ENCODE measurements at places on chromosomes 12 and 14.

DNA sequence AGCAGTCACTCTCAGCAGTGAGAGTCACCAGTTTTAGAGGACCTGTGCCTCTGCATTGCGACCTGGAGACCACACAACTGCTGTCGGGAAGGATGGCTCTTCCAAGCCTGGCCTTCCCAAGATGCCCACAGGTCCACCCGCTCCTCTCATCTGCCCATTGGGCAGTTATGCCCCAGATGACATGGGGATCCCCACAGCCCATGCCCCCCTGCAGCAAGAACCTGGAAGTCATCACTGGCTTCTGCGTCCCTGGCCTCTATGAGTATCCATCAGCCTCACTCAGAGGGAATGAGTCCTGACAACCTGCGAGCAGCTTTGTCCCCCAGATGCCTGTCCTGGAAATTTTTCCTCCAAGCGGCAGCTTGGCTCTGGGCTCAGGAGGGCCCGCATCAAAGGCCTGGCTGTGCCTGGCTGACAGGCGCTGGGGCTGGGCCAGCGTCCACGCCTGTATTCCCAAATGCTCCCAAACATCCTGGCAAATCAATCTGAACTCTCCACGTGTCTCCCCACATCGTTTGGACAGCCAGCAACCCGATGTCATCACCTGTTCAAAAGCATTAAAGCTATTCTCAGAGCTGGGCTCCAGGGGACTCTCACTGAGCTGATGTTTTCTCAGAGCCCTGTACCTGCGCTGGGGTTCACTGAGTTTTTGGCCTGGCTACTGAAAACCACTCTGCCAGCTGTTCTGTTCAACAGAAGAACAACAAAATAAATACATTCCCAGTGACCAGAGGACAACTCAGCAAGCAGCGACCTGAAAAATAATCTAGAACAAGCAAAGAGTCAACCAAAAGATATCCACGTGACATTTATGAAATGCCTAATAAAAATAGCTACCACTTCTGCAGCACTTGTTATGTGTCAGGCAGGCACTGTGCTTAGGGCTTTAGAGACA lies 57.8 kb downstream of the CLMN start:
- no peak for DNase-seq

DNA sequence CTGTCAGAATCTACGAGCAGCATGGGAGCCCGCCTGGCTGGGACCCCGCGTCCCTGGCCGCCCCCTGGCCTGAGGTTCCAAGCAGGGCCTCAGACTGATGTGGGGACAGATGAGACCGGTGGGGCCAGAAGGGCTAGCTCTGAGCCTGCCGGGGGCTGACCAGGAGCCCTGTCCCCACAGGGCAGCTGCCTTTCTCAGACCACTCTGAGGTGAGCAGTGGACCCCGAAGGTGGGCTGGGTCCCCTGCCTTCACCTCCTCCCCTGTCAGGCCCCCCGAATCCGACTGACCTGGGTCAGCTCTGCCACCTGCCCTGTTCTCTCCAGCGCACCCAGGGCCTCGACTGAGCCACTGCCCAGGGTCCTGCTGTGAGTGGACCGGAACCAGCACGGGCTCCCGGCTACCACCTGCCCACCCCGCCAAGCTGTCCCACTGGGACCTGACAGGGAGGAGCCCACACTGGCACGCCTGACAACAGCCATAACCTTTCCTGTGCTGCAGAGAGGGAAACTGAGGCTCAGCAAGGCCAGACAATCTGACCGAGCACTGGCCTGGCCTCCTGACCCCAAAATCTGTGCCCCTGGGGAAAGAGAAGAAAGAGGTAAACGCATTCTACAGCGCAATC lies 29.7 kb upstream of the TMEM179 start:
- DNase-seq = no peak

- DNase-seq = no peak
Observed at GRCh38 chr14:102893452-102893851, 29.0 kb upstream of the AMN start.

- DNase-seq = no peak
Observed at GRCh38 chr14:43438056-43438455, 1069.0 kb downstream of the FSCB start.

DNA sequence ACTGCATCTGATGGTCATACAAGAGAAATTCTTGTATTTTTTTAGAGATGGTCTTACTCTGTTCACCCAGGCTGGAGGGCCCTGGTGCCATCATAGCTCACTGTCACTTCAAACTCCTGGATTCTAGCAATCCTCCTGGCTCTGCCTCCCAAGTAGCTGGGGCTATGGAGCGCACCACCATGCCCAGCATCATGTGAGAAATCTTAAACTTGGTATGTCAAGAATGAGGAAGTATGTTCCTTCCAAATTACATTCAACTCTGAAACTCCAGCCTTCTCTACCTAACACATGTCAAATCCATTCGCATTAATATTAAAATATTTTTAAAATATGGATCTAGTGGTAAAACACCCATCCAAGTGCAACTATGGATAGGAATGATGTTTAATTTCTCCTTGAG lies 27.5 kb upstream of the CDKN3 start:
- DNase-seq = no peak

- DNase-seq = no peak
Observed at GRCh38 chr12:125734137-125734536, 668.9 kb downstream of the AACS start.

DNA sequence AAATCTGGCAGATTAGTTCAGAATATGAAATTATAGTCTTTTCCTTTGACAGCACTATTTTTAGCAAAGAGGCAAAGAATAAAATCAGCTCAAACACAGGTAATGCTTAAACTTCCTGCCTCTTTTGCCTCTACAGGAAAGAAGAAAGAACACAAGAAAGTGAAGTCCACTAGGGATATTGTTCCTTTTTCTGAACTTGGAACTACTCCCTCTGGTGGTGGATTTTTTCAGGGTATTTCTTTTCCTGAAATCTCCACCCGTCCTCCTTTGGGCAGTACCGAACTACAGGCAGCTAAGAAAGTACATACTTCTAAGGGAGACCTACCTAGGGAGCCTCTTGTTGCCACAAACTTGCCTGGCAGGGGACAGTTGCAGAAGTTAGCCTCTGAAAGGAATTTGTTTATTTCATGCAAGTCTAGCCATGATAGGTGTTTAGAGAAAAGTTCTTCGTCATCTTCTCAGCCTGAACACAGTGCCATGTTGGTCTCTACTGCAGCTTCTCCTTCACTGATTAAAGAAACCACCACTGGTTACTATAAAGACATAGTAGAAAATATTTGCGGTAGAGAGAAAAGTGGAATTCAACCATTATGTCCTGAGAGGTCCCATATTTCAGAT lies 17.4 kb downstream of the TMPO start:
- DNase-seq = peak; percentile 18

DNA sequence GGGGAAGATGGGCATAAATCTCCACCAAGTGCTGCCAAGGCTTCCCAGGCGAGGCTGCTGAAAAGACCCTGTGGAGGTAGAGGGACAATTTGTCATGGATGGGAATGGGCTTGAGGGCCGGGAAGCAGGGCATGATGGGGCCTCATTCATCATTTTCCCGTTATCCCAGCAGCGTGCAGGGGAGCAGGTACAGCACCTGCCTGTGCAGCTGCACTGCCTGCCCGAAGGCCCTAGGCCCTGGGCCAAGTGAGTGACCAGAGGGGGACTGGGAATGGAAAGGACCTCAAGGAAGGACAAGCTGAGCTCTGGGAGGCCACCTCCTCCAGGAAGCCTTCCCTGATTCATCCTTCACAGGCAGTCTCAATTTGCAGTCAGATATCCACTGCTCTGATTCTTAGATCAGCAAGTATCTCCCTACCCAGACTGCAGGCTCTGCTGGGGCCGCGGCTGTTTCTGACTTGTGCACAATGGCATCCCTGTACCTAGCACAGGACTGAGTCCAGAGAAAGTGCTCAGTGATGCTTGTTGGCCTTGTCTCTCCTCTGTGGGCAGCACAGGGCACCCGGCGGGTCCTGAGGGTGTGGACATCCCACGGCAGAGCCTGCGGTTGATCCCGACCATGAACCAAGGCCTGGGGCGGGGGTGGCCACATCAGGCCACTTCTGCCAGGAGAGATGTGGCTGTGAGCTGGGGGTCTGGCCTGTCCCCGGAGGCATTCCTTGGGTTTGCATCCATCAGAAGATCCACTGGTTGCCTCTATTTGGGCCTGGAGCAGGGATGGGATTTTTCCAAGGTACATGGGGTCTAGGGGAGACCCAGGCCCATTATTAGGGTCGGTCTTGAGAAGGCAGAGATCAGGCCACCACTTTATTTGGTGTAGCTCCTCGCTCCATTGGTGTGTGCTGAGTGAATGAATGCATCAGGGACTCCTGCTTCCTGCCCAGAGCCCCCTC lies 167.3 kb upstream of the RTL1 start:
- no peak for DNase-seq

DNA sequence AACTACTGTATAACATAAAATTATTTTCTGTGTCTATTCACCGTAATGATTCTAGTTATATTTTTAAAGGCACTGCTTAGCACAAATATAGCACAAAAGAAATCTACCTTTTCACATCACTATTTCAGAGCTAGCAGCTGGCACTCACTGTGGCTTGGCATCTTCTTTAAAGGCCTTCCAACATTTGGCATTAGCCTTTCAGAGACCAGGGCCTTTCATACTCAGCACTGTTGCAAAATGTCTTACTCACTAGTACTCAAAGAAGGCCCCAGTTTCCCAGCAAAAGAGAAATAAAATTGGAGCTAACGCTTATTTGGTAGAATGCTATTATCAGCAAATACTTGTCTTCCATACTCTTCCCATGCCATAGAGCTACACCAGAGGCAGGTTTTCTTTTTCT lies 238.4 kb downstream of the MED13L start:
- no peak for DNase-seq

- DNase-seq = no peak
Observed at GRCh38 chr14:92638904-92639303, 109.5 kb downstream of the LGMN start.

DNA sequence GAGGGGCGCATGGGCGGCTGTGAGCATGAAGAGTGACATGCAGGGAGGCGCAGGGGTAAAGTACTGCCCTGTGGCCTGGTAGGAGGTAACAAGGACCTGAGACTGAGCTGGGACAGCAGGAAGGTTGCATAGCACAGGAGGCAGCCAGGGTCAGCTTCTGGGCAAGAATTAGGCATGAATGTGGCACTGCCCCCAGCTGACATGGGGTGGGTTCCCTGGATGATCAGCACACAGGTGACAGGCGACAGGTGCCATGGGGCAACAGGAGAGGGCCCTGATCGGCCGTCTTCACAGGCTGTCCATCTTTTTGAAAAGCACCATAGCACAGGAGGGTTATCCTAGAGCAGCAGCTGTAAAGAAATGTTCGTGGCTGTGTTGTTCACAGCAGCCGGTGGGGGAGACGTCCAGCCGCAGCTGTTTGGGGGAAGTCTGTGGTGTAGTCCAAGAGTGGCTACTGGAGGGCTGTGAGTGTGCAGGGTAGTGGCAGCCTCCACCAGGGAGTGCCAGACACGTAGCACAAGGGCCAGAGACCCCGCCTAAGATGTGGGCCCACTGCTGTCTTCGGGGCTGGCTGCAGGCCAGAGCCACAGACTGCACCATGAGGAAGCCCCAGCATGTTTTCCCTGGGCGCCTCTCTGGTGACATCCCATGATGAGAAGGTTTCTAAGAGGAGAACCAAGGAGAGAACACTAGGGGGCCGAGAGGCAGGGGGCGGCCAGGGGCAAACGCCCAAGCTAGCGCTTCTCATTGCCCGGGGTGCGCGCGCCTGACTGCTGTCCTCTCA lies 8.4 kb downstream of the CLBA1 start:
- no peak for DNase-seq

GRCh38 chr12:92185052-92185451 lies 39.4 kb upstream of the BTG1 start:
- no peak for DNase-seq

- no peak for DNase-seq
Observed at GRCh38 chr12:106118-106591, 39.6 kb downstream of the IQSEC3 start.

DNA sequence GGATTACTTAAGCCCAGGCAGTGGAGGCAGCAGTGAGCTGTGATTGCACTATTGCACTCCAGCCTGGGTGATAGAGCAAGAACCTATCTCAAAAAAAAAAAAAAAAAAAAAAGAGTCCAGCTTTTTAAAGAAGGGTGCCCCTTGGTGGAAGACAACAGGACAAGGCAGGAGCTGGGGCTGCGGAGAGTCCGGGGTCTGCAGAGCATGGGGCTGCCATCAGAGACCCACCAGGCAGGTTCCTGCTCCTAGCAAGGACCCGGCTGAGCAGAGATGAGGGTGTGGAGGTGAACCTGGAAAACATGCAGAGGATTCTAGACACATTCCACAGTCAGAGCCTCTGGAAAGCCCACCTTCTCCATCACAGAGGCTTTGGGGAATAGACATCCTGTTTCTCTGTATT lies 21.0 kb upstream of the CIPC start:
- DNase-seq = no peak

DNA sequence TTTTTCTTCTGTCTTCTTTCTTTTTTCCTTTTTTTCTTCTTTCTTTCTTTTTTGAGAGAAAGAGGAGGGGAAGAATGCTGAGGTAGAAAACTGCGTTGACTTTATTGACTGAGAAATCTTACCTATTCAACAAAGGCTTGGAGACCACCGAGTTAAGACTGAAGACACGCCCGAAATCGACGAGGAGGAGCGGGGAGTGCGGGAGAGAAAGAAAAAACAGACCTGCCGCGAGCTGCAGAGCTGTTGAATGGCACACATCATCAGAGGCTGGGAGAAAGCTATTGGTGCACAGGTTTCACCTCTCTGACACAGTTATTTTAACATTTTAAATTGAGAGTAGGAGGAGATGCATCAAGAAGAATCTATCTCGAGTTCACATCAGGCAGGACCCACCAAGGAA lies 5.1 kb downstream of the ASCL1 start:
- no peak for DNase-seq

GRCh38 chr12:107783406-107784376 lies 9.2 kb downstream of the ASCL4 start:
- no peak for DNase-seq

GRCh38 chr14:53391631-53392285 lies 238.6 kb upstream of the DDHD1 start:
- peak; percentile 90 for DNase-seq

- DNase-seq = no peak
Observed at GRCh38 chr12:91851741-91852477, 293.7 kb downstream of the BTG1 start.

- DNase-seq = no peak
Observed at GRCh38 chr14:103593577-103593976, 30.8 kb downstream of the COA8 start.

DNA sequence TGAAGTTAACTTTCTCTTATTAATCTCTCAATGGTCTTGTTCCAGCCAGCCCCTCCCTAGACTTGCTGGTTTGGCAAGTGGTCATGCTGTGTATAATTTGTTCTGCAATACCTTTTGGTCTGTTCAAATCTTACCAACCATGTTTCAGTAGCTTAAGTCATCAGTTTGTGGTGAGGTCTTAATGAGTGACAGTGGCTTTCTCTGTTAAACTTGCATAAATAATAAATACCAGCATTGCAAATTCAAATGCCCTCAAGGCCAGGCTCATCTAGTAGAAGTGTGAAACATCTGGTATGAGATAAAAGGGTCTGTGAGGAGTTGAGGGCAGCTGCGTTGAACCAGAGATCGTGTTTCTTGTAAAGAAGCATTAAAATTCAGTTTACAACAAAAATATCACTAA lies 319.5 kb downstream of the TMEM117 start:
- no peak for DNase-seq

DNA sequence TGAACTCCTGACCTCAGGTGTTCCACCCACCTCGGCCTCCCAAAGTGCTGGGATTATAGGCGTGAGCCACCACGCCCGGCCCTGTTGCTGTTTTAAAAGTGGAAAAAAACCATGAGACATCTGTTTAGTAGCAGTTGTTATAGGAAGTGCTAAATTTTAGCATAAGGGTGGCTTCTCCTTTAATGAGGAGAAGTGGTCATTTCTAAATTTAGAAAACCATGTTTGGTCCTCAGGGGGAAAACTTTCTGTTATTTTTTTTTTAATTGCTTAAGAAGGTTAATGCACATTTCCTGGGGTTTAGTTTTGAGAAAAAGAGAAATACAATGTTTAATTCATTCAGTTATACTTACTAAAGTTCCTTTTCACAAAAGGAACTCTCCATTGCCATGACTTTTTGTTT lies 102.1 kb downstream of the MYRFL start:
- no peak for DNase-seq
